ENCODE measurements at places on chromosomes 5 and 9.

DNA sequence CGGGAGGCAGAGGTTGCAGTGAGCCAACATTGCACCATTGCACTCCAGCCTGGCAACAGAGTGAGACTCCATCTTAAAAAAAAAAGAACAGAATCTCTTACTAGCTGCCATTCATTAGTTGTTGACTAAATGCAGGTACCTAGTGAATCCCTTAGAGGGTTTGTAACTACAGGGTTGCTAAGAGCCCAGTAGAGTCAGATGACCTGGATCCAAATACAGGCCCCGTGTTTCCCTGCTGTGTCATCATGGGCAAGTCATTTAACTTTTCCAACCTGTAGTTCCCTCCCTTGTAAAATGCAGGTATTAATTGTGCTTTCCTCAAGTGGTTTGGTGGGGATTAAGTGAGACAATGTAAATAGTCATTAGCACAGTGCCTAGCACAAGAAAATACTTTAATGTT, 32.8 kb downstream of the PLAC8L1 start:
- DNase-seq: no peak

DNA sequence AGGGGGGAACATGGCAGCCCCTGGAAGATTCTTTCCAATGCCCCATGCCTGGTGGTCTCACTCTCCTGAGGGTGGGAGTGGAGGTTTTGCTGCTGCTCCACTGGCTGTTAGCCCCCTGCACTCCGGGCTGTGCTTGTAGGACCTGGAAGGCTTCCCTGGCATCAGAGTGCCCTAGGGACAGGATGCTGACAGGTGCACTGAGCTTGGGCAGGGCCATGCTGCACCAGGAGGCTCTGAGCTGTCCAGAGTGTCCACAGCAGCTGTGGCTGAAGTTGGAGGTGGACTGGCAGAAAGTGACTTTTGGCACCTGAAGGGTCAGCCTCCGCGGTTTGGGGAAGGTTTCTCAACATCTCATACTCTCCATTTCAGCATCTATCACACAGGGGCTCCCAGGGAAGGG, 249.1 kb downstream of the GADD45G start:
- no peak for DNase-seq

GRCh38 chr5:13250464-13251291, 693.8 kb downstream of the DNAH5 start:
- peak; percentile 31 for DNase-seq

GRCh38 chr5:118326481-118327045, 661.8 kb downstream of the DTWD2 start:
- no peak for DNase-seq

- DNase-seq: no peak
Observed at GRCh38 chr9:107036367-107036766, 173.4 kb downstream of the ZNF462 start.

DNA sequence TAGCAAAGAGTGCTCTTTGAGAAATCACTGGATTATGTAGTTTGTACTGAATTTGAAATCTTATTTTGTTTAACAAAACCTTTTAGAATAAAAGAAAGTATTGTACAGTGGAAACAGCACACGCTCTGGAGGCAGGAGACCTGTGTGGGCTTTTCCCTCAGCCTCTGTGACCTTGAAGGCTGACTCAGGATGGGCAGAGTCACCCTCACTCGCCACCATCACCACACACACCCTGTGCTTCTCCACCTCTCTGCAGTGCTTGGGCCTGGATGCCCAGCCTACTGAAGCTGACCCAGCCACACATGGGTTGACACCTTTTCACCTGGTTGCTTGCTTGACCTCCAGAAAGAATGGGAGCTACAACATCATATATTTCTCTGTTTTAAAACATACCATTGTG, 19.6 kb downstream of the ANGPTL2 start:
- DNase-seq: no peak

- DNase-seq: no peak
Observed at GRCh38 chr9:32776201-32776600, 7.1 kb upstream of the TMEM215 start.

- no peak for DNase-seq
Observed at GRCh38 chr9:136381966-136382513, 8.6 kb upstream of the CARD9 start.

DNA sequence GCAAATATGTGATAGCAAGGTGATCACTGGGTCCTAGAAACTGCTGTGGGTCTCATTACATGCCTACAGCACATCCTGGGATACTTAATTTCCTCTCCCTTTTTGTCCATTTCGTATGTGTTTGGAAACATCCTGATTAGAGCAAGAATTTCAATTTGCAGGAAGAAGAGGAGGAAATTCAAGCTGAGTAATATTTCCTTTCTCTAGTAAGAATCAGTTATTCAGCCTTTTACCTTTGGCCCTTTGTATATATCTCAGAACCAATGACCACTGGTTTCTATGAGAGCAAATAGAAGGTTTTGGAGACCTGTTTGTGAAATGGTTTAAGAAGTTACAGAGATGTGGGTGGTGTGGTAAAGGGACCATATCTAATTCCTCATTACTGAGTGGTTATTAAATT, 171.6 kb downstream of the RMI1 start:
- DNase-seq: no peak

GRCh38 chr9:26125693-26126092, 447.4 kb upstream of the TUSC1 start:
- no peak for DNase-seq

DNA sequence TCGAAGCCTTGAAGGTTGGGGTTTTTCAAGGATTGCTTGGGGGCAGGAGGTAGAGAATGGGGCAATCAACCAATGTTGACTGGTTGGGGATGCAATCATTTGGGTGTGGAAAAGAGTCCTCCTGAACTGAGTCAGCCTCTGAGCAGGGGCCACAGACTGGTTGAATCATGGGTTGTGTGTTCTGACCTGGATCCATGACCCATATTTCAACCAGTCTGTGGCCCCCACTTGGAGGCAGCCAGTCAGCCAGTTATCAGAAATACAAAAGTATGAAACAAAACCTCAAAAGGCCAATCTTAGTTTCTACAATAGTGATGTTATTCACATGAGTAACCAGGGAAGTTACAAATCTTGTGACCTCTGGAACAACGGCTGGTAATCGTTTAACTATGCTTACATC, 81.4 kb upstream of the RANBP6 start:
- no peak for DNase-seq

GRCh38 chr5:74200560-74200959, 440.0 kb downstream of the ENC1 start:
- no peak for DNase-seq

DNA sequence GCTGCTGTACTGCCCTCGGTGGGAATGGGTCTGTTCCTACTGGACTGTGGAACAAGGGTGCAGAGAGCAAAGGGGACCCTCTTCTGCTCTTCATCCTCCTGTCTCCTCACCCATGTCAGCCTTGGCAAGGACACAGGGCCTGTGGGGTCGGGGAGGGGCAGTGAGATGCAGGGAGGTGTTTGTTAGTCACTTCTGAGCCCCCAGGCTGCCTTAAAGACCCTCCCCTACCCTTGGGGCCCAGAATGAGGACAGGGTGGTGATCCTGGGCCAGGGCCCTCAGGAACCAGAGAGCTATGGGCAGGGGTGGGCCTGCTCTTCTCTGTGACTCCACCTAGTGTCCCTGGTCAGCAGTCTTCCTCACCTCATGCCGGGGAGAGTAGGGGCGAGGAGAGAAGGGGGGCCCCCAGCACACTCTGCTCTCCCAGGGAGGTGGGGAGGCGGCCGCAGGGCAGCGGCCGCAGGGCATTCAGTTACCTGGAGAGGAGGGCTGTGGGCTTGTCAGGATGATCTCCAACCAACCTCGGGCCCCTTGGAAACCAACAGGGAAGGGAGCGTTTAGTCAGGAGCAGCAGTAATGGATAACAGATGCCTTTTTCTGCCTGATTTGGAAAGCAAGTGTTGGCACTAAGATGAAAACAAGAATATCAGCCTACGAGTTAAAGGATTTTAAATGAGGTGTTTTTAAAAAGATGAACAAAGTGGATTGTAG, 62.0 kb upstream of the GARNL3 start:
- no peak for DNase-seq

DNA sequence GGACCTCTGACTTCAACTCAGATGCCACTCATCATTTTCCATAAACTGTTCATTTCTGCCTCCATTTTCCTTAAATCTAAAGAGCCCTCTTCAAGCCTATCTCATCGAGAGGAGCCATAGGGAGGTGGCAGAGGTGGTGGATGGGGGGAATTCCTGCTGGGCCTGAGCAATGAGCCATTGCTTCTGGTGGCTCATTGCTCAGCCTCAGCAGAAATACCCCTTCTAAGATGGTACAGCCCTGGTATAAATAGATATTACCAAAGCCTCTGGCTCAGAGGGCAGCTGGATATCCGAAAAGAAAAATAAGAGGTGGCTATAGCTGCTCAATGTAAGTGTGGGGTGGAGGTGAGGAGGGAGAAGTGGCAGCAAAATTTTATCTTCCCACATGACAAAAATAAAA, 313.5 kb downstream of the CAAP1 start:
- no peak for DNase-seq

Measured in NCI-H446 treated with DMSO at 0.1 percent for 48 hours (cell line).